IMR-90 (cell line): ENCODE measurements at places on chromosomes 7 and 10.

DNA sequence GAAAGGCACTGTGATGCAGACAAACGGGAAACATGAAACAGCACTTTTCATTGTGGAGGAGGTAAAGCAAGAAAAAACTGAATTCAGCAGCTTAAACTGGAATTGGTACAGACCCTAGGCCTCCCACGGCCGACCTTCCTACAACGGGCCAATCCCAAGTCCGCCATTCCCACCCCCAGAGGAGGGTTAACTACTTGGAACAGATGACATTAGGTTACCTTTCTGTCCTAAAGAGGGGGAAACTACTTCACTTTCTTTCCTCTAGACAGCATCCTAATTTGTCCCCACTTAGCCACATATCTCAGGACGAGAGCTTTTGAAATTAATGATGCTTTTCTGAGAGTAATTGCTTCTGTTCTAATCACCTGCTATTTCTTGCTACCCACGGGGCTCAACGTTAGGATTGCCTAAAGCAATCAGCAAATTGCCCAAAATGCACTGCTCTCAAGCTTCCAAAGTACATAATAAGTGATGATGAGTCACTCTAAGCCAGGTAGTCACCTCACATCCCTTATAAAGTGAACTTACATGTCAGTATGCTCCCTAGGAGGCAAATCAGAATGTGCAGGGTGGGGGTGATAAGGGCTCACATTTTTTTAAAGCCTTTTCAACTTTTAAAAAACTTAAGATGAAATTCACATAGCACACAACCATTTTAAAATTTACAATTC lies 36.7 kb downstream of the LSM5 start:
- DNase-seq = no peak

GRCh38 chr7:127850195-127850594 lies 181.0 kb downstream of the LRRC4 start:
- DNase-seq = peak; percentile 17

- peak; percentile 62 for DNase-seq
Observed at GRCh38 chr10:88064608-88065382, 201.4 kb downstream of the PTEN start.

- DNase-seq = peak; percentile 38
Observed at GRCh38 chr10:78700413-78700812, 368.4 kb upstream of the ZMIZ1 start.

DNA sequence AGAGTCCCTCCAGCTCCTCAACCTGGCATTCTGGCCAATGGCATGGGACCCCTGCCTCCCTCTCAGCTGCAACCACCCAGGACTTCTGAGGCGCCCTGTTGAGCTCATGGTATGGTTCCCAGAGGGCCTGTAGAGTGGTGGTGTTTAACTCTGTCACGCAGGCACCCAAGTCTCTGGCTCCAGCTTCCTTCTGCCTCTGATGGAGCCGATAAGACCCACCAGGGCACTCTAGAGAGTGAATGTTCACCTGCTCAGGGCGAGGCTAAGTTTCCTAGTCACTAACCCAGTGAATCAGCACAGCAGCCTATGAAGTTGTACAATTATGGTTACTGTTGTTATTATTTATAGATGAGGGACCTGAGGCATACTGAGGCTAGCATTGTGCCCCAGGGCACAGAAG lies 120.4 kb downstream of the ZMIZ1 start:
- no peak for DNase-seq

DNA sequence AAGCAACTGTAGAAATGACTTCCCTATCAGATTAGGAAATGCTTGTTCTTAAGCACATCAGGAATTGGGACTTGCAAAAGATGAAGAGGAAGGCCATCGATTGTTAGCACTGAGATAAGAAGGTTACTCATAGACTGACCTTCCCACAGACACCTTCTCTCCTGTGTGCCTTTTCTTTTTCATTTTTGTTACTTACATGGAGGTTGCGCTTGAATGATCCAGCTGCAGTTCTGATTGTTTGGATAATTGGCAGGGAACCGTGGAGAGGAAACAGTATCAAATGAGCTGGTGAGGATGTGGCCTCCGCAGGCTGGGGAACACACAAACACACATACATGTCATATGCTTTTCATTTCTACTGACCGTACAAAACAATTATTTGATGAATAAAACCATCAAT lies 134.9 kb upstream of the RSU1 start:
- DNase-seq = no peak

GRCh38 chr7:30170476-30171205 lies 35.9 kb downstream of the MTURN start:
- no peak for DNase-seq

GRCh38 chr10:93280121-93280698 lies 201.9 kb downstream of the MYOF start:
- DNase-seq = no peak

DNA sequence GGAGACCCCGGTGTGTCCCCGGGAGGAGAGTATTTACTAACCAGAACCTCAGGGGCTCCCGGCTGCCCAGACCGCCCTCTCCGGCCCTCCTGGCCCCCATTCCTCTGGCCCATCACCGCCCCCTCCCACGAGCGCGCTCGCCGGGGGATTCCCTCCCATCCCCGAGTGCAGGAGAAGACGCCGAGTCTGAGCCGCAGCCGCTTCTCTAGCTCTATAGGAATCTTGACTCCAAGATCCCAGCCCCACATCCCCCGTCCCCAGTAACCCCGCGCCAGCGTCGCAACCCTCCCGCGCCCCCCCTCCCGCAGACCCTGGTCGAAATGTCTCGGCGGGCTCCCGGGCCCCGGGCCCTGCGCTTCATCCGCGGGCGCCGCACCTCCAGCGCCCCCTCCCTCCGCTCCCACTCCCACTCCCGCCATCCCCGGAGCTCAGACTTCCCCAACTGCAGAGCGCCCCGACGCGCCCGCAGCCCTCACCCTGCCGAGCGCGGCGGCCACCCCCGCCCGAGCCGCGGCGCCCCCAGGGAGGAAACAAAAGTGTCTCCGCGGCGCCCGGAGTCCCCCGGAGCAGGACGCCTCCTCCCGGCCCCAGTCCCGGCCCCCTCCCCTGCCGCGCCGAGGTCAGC lies 541 bp downstream of the ELMO1 start:
- DNase-seq = no peak

GRCh38 chr10:28969413-28969812 lies 292.1 kb downstream of the BAMBI start:
- no peak for DNase-seq

DNA sequence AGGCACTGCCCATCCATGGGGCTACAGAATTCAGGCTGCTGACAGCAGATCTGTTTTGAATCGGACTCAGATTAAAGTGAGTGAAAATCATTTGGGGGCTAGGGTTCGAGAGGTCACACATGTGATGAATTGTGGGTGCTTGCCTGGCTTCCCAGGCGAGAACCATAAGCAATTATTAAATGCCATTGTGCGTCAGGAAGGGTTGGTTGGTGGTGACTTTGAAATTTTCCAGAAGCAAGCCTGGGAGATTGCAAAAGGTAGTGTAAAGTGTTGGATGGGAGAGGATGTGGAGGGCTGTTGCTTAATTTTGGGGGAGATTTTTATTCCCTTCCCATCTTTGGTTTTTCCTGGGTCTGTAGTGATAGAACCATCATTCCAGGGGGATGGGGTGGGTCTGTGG lies 34.6 kb downstream of the LRMDA start:
- DNase-seq = no peak

DNA sequence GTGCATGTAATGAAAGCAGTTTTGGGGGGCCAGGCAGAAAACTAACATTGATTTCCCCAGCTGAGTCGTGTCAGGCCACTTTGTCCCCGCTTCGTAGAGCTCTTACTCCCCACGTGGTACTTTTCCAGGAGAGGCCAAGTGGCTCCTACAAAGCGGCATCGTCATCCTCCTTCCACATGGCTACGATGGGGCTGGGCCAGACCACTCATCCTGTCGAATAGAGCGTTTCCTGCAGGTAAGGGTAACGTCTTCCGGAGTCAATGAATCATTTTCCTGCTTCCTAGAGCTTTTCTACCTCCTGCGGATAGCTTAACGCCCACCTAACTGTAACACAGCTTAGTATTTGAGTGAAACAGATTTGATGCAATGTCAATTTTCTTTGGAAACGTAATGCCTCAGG lies 21.7 kb upstream of the SEC61A2 start:
- no peak for DNase-seq

DNA sequence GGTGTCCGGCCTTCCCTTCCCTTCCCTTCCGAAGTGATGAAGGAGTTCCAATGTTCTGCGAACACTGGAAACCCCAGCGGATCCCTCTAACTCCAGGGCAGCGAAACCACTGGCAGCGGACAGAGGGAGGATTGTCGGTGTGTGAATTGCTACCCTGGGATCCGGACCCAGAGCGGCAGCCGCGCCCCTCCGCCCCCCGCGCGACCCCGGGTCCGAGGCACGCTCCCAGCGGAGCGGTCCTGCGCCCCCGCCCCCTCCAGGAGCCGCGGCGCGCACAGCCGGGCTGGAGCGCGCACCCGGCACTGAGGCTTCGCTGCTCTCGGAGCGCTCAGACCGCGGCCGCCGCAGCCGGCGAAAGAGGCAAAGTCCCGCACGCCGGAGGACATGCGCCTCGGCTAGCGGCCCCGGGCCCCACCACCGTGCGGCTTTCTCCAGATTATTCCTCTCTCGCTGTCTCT lies at the start of gene PTPRZ1:
PTPRZ1 (plus strand) TSS at position 331 of the 458 bp plus-strand sequence. CDS start 339 bp downstream, outside the sequence.
- peak; percentile 2 for DNase-seq

DNA sequence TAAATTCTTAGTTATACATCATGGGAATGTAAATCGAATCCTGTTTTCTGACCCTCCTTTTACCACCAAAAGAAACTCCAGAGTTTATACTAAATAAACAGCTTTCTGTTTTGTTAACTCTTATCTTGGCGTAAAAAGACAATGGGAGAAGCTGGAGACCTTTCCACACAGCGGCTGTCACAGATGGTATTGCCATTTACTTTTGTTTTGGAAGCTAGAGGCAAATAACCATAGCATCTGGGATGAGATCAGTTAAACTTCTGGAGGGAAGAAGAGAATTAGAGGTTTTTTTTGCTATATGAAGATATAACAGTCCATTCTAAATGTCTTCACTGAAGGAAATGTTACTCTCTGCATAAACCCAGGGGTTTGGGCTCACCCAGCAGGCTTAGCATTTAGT lies 258.9 kb downstream of the REEP3 start:
- no peak for DNase-seq

GRCh38 chr10:71391701-71392100 lies 5.0 kb upstream of the CDH23 start:
- no peak for DNase-seq

DNA sequence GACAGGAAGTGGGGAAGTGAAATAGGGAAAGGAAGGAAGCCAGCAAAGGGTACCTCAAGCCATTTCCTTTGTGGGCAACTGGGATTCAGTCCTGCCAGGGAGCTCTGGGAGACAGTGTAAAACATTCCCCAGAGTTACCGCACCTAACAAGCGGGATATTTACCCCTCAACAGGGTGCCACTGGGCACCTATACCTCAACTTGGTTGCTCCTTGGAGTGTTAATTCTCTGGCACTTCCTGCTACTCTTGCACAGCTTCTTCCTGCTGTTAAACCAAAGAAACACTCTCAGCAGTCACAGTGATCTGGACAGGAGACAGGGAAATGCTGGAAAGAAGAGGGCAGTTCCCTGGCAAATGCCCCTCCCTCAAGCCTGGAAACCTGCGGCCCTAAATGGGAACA lies 151.3 kb downstream of the REEP3 start:
- no peak for DNase-seq

GRCh38 chr7:128215739-128216138 lies 25.3 kb upstream of the LEP start:
- peak; percentile 18 for DNase-seq

- DNase-seq = no peak
Observed at GRCh38 chr10:103812432-103812831, 42.9 kb downstream of the SH3PXD2A start.

GRCh38 chr7:66142996-66143395 lies 28.3 kb downstream of the CRCP start:
- no peak for DNase-seq

DNA sequence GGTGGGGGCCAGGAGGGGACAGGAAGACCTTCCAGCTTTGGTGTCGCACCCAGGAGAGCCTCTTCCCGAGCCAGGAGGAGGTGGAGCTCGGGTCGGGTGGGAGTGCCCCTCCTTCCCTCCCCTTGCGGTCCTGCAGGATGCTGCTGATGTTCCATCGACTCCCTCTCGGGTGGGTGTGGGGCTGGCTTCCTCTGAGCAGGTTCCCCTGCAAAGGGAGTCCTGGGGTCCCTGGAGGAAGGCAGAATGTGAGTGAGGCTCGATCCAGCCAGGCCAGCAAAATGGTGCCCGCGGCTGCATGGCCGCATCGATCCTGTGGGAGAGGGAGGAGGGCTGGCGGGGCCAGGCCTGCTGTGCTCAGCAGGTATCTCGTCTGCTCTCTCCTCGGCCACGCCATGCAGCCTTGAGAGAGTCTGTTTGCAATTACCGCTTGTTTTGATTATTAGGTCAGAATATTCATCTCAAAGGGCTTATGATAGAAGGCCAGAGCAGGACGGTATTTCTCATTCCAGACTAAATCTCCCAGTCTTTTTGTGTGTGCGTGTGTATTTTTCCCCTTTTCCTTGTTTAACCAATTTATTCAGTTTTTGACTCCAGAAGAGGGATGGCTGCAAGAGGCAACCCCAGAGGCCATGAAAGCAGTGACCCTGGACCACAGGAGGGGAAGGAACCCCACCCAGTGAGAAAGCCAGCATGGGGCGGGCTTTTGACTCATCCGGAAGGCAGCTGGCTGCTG lies 137.3 kb upstream of the ZMIZ1 start:
- peak; percentile 88 for DNase-seq

DNA sequence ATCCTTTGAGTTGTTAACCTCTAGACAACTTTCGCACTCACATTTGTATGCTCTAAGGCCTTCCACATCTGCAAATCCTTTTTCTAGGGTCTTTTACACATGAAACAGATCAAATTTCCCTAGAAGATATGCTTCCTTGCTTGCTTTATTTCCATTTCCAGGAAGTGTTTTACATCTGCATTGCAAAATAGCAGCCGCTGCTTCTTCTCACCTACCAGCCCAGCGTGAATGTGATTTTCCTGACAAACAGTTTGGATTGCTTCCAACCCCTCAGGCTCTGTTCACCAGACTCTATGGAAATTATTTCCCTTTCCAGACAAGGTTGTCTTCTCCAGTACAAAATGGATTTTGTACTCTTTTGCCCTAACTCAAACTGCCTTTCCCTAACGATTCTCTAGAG lies 50.9 kb upstream of the PAPSS2 start:
- DNase-seq = no peak

DNA sequence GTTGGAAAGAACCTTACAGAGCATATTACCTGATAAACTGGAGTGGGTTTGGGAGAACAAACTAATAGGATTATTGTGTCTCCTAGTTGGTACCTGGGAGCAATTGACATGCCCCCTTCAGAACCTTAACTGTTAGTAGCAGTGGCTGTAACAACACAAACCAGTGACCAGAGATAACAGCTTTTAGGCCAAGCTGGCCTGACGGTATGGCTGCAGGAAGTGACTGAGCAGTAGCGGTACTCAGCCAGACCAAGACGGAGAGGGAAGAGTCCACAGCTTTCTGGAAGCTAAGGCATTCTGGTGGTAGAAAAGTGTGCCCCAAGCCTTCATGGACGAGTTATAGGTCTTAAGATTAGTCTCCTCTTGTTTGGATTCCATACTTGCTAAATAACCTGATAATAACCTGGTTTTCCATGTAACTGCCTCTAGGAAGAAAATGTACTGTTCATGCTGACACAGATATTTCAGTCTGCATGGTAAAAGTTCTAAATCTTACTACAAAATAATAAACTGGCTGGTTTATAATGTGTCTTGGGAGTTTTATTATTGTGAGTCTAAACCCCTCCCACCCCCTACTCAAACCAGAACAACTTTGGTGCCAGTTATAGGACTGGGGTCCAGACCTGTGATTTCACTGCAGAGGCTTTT lies 11.3 kb downstream of the NOLC1 start:
- no peak for DNase-seq

GRCh38 chr7:106952001-106952657 lies 87.0 kb downstream of the PIK3CG start:
- no peak for DNase-seq
